HL-60 (cell line): ENCODE measurements at places on chromosomes 1 and 21.

DNA sequence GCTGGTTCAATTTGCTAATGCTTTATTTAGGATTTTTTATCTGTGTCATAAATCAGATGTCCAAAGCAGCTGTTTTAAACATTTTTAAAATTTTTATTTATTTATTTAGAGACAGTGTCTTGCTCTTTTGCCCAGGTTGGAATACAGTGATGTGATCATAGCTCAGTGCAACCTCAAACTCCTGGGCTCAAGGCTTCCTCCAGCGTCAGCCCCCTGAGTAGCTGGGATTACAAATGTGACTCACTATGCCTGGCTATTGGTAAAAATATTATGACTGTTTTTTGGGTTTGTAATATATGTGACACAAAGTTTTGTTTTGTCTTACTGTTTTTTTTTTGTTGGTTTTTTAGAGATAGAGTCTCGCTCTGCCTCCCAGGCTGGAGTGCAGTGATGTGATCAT is 11.8 kb downstream of the ZBED6 start:
- no peak for DNase-seq

- DNase-seq, result no peak
Observed at GRCh38 chr21:18298228-18298627, 53.6 kb downstream of the CHODL start.

DNA sequence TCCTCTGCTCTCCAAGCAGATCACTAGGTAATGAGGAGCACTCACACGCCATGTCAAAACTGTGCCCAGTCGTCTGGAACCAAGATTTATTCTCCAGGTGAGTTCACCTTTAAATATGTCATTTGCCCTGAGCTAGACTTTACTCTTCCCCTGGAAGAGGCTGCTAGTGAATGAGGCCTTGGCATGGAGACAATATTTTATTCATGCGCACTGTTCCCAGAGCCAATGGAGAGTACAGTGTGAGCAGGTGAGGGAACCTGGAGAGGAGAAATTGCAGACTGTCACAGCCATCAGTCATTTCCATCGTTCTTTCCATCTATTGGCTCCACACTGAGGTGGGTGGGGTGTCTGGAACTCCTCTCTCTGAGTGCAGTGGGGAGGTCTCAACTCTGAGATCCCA is 333.6 kb downstream of the KCNH1 start:
- no peak for DNase-seq

GRCh38 chr1:60895252-60895651 is 187.1 kb upstream of the NFIA start:
- DNase-seq, result no peak

GRCh38 chr21:33985117-33986050 is 69.8 kb upstream of the ATP5PO start:
- no peak for DNase-seq

DNA sequence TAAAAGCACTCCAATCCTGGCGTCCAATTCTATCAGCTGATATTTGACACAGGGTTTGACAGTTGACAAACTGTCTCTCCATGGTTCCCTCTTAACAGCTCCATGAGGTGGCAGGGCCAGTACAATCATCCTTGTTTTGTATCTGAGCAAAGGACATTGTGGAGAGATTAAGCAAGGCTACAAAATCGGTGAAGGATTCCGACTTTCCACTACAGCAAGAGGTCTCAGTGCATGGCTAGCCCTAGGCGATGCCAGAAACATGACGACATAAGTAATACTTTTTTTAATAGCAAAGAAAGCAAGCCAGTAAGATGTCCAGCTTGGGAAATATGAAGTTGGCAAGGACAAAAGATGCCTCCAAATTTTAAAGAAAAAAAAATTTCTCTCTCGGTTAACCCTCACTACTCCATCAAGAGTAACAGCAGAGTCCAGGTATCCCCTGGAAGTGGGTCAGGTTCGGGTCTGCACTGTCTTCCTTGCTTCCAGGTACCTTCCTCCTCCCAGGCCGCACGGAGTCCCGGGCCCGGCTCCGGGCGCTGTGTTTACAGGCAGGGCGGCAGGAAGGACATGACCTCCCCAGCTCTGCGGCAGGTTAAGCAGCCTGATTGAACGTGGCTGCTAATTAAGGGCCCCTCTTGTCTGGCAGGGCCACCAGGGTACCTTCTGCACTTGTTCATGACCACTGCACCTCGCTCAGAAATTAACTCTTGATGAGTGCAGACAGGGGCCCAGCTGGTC is 106.1 kb downstream of the SIM2 start:
- DNase-seq, result no peak

GRCh38 chr1:217968085-217968484 is 317.0 kb upstream of the RRP15 start:
- DNase-seq, result no peak

DNA sequence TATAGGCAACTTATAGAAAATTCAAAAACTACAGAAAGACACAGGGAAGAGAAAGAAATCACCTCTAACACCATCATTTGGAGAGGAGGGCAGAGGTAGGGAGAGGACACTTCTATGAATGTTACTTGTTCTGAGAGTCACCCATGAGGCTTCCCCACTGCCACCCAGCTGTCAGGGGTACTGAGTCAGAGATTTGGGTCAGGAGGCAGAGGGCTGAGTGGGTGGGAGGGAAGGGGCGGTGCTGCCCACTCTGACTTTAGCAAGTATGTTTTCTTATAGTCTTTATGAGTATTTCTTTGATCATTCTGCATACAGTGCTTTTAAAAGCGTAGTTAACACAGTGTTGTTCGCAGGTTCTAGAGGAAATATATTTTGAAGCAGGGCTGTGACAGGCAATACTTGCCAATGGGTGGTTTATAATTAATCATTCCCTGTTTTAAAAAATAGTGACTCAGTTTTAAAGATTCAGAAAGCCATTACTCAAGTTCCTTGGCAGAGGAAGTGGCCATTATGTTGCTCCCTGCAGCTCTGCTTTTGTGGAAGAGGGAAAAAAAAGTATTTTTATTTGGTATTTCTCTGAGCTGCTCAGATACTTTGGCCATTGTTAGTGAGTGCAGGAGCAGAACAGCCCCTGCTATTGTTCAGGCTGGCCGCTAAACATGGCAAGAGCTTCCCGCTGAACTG is 18.3 kb downstream of the IL6R start:
- no peak for DNase-seq

GRCh38 chr1:186325239-186325638 is 49.8 kb downstream of the TPR start:
- DNase-seq, result no peak

DNA sequence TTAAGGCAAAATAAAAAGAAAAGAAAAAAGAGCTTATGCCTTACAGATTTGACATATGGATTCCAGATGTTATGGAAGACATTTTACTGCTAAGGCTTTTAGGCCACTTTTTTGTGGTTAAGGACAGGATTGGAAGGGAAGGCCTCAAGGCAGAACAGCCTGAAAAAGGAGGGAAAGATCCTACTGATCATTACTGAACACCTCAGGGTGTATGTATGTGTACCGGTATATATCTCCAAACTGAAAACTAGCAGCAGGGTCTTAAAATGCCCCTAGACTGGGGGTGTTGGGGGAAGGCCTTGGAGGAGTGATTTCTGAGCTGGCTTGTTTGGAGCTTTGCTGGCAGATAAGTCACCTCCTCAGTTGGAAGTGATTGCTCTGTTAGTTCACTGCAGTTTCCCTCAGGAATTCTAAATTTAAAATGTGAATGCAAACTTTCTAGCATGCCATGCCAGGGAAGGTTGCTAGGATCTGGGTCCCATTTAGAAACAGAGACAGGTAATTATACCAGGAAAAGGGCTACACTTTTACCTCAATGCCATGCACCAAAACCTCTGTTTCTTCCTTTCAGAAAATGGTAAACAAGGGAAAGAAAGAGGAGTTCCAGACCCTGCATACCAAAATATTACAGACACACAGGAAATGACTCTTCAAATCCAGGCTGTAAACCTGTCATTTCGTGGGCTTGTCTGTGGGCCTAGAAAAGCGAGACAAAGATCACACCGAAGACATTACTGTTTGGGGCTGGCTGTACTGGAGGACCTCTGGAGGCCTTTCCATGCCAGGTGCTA is 15.0 kb downstream of the C1orf52 start:
- DNase-seq, result no peak
